ENCODE measurements at places on chromosomes 5 and 9.

DNA sequence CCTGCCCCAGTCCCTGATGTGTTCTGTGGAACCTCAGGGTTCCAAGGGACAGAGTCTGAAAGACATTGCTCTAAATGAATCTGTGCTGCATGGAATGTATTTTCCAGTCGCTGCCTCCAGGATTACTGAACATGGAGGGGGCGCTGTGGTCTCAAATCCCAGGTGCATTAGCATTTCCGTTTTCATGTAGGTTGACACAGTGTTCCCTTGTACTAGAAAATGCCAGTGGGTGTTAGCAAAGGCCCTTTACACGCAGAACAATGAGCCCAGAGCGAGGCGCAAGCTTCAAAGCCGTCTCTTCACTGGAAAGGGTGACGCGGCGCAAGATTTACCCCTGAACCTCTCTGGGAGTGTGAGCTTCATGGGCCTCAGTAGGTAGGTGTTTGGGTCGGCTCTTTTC, 308.3 kb downstream of the SLIT3 start:
- DNase-seq, result no peak

DNA sequence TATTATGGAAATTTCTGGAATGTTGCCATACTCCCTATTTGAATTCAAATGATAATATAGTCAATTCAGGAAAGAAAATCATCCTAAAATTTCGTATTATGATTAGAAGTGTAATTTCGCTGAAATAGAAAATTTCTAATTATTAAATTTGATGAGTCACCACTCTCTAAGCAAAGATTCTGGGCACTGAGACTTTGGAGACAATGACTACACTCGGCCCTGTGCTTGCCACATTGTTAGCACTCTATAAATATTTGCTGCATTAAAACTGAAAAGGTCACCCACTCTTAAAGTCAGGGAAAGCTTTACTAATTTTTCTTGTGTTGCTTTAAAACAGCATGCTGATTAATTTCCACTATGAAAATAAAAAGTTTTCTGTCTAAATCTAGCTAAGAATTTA, 240.3 kb downstream of the TLE4 start:
- peak; percentile 24 for DNase-seq

GRCh38 chr5:173670130-173670651, 53.7 kb upstream of the BOD1 start:
- DNase-seq, result peak; percentile 30

GRCh38 chr9:90966480-90967144, 165.0 kb downstream of the SYK start:
- DNase-seq, result peak; percentile 44

DNA sequence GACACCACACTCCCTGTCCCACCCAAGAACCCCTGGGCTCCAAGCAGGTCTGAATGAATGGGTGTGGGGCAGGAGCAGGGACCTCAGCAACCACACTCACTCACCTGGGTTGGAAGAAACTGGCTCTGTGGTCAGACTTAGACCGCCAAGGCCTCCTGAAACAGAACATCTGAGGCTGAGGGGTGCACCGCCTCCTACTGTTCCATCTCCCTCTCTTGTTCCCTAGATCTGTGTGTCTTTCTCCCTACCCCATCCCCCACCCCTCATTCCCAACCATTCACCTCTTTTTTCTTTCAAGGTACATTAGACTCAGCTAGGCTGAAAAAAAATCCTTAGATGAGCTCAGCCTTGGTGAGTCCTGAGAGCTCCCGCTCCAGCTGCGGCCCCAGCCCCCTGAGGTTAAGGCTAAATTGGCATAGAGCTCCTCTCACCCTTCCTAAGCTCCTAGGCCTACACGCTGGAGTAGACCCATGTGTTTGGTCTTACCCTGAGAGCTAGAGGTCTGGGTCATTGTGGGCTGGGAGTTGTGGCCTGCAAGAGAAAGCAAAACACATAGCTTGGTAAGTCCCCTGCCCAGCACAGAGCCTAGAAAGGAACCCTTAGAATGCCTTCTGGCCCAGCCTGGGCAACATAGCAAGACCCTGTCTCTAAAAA, 4.8 kb downstream of the ECSCR start:
- DNase-seq, result no peak

DNA sequence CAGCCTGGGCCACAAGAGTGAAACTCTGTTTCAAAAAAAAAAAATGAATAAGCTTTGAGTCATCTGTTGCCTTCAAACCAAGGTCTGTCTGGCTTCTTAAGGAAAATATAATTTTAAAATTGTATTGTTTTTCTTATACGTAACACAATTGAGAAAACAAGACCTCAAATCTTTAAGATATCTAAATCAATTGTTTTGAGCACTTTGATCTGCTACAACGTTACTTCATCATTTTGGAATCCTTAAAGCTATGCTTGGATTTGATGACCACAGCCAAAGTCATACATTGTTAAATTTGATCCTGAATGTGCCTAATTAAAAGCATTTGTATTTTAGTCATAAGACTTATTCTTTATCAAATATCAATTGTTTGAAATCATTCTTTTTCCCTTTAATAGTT, 37.7 kb upstream of the VCAN start:
- DNase-seq, result peak; percentile 74

DNA sequence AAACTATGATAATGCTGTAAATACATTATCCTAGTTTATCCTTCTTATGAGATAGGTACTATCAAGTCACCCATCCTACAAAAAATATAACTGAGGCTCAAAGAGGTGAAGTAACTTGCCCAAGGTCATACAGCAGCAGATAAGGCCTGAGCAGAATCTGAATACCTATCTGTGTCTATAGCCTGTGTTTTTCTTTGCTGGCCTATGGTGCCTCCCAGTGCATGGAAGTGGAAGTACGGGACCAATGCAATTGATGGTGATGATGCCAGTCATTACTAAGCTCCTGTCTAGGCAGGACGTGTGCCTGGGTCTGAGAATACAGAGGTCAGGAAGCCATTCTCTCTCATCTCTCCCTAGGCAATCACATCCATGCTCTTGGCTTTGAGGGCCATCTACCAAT, 67.8 kb downstream of the FAT2 start:
- DNase-seq, result peak; percentile 63

- DNase-seq, result no peak
Observed at GRCh38 chr9:72874344-72874743, 78.5 kb downstream of the ALDH1A1 start.

DNA sequence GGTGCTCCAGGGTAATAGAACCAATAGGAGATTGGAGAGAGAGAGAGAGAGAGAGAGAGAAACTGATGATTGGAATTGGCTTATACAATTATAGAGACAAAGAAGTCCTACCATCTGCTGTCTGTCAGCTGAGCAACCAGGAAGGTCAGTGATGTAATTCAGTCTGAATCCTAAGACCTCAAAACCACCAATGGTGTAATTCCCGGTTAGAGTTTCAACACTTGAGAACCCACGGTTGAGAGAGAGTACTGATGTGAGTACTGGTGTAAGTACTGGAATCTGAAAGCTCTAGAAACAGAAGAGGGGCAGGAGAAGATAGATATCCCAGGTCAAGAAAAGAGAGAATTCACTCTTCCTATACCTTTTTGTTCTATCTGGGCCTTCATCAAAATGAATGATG, 775.8 kb downstream of the EFNA5 start:
- peak; percentile 5 for DNase-seq

- no peak for DNase-seq
Observed at GRCh38 chr5:148790545-148791333, 35.7 kb upstream of the ADRB2 start.

GRCh38 chr5:168401880-168402279, 84.4 kb upstream of the RARS1 start:
- no peak for DNase-seq

DNA sequence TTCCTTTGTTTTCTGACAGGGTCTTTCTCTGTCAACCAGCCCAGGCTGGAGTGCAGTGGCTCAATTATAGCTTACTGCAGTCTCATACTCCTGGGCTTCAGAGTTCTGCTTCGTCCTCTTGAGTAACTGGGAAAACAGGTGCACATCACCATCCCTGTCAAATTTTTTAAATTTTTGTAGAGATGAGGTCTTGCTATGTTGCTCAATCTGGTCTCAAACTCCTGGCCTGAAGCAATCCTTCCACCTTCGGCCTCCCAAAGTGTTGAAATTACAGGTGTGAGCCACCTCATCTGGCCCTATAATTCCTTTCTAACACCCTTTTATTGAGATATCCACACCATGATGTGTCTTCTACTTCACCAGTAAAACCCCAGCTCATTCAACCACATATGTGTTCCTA, 341.6 kb upstream of the PCSK5 start:
- no peak for DNase-seq

GRCh38 chr5:40547994-40548575, 131.6 kb upstream of the PTGER4 start:
- no peak for DNase-seq

DNA sequence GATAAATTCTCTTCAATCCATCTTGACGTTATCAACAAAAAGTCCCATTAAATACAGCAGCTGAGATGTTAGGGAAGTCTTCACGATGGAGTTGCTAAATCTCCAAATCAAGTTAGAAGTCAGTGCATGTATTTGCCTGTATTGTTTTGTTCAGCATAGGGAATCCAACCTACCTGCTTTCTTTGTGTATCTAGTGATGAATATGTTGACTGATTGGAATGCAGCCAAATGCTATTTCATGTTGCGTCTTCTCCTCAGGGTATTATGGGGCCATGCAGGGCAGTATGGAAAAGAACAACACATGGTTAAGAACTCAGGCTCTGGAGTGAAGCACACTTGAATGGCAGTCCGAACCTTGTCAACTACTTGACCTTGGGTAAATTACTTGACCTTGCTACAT, 529.5 kb upstream of the ZNF462 start:
- no peak for DNase-seq

GRCh38 chr9:21559402-21560280, 77.5 kb upstream of the IFNE start:
- peak; percentile 66 for DNase-seq

- DNase-seq, result no peak
Observed at GRCh38 chr5:175747539-175748060, 89.7 kb downstream of the HRH2 start.

DNA sequence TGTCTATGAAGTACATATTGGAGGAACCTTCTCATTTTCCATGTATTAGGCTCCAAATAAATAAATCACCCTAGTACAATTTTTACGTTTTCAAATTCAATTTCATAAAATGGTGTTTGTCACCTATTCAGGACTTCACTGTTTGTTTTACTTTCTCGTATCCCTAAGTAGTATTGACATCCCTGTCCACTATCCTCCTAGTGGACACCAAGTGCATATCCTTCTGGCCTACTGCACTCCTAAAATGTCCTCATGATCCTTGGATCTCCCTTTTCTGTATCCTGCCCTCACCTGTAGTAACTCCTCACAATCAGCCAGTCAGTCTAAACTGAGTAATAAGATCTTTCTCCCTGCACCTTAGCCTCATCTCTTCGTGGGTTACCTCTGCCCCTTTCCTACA, 539.9 kb downstream of the DMRTA1 start:
- DNase-seq, result peak; percentile 8

- DNase-seq, result peak; percentile 12
Observed at GRCh38 chr5:106827061-106827460, 843.7 kb downstream of the EFNA5 start.

DNA sequence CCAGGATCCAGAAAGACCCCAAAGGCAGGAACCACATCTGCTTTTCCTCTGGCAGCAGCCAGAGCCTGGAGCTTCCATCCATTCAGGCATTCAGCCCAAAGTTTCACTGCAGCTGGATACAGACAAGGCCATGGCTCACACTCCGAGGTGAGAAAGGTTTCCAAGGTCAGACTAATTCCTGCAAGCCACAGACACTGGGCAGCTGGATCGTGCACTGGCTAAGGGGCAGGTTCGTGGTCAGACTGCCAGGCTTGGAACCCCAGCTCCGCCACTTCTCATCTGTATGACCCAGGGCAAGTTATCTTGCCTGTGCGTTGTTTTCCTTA, 36.9 kb downstream of the SPOCK1 start:
- DNase-seq, result no peak

GRCh38 chr5:62256161-62257019, 49.6 kb upstream of the KIF2A start:
- no peak for DNase-seq

DNA sequence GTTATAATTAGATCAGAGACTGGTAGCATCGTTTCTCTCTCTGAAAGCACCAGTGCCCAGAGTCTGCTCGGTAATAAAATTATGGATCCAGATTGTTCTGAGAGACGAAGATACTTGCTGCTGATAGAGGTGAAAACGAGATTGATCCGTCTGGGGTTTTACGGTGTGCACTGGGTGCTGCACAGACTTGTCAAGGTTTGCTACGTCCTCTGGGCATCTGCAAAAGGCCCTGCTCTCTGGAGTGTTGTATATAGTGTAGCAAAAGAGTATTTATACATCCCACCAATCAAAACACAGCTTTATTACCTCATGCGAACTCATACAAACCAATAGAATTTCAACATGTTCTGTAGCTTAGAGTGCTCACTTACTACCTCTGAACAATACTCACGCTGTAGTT, 219.3 kb downstream of the PBX3 start:
- no peak for DNase-seq

DNA sequence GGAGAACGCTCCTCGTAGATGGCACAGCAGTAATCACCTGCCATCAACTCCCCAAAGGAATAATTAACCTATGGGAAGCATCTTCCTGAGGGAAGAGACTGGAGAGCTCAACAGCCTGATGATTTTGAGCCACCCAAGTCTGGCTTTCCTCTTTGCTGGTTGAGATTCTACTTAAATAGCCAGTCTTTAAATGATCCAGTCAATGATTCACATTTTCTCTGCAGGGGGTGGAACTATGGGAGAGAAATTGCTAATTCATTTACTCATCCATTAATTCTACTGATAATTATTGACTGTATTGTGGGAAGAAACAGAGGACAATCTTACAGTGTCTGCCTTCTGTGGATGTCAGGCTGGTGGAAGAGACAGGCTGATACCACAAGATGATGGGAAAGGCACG, 355.0 kb upstream of the PANK3 start:
- DNase-seq, result peak; percentile 23

DNA sequence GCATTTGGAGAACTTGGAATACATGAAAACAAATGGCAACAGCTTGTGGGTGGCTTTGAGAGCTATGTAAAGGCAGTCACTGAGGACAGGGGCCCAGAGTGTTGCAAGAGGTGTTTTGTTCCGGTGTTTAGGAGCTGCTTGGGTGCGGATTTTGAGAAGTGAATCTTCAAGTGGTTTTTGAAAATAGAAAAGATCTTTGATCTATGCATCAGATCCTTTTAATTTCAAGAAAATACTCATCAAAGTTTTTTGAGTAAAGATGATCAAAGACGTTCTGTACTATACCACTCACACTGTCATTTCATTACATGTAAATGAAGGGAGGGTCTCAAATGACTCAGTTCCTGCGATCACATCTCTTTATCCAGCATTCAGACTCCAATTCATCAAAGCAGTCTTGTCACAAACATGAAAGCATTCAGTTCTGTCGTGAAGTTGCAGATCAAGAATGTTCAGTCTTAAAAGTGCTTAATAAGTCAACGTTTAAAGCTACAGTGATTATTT, 112.5 kb downstream of the WDR41 start:
- DNase-seq, result no peak

All from fibroblast of mammary gland (primary cell).